HCT116 (cell line): ENCODE measurements at places on chromosomes 16 and 17. TPM values are rescaled to one million over a fixed set of nuclear protein-coding genes. Genes with fewer than 3 reads are reported as not detected.

DNA sequence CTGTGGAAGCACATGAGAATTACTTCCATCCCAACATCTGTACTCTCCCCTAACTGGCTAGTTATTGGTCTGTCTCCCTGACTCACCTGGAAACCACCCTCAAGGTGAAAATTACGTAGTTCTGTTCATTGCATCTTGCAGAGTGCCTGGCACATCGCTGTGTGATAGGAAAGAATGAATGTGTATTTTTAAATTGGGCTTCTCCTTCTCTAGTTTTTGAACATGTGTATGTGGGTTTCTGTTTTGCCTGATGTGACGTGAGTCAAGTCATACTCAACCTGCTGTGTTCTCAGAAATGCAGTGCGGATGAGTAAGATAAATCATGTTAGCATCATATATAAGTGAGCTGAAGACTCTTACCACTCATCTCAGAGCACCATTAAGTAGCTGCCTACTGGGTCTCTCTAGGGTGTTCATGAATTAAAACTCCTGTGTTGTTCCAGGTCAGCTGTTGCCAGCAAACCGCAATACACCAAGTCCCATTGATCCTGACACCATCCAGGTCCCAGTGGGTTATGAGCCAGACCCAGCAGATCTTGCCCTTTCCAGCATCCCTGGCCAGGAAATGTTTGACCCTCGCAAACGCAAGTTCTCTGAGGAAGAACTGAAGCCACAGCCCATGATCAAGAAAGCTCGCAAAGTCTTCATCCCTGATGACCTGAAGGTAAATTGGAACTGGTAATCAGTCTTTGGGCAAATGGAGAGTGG lies 50.2 kb downstream of the HLF start:
- DNase-seq, result no peak

GRCh38 chr16:85927959-85928358 lies 29.0 kb downstream of the IRF8 start:
- DNase-seq, result no peak

DNA sequence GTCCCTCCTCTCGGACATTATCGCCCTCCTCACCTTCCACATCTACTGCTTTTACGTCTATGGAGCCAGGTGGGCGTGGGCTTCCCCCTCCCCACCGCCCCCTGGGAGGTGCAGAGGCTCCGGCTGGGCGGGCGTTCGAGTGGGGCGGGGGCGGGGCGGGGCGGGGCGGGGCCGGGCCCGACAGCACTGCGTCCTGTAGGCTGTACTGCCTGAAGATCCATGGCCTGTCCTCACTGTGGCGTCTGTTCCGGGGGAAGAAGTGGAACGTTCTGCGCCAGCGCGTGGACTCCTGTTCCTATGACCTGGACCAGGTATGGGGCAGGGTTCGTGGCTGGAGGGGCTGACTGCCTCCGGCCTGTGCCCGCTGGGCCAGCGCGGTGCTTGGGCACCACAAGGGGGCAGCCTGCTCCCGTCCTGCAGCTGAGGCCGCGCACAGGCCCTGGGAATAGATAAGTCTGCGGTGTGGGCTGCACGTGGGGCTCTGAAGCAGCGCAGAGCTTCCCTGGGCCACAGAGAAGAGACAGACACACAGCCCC lies 9.2 kb downstream of the PIGQ start:
- no peak for DNase-seq

- DNase-seq, result no peak
Observed at GRCh38 chr17:33225509-33225908, 67.6 kb downstream of the ASIC2 start.

DNA sequence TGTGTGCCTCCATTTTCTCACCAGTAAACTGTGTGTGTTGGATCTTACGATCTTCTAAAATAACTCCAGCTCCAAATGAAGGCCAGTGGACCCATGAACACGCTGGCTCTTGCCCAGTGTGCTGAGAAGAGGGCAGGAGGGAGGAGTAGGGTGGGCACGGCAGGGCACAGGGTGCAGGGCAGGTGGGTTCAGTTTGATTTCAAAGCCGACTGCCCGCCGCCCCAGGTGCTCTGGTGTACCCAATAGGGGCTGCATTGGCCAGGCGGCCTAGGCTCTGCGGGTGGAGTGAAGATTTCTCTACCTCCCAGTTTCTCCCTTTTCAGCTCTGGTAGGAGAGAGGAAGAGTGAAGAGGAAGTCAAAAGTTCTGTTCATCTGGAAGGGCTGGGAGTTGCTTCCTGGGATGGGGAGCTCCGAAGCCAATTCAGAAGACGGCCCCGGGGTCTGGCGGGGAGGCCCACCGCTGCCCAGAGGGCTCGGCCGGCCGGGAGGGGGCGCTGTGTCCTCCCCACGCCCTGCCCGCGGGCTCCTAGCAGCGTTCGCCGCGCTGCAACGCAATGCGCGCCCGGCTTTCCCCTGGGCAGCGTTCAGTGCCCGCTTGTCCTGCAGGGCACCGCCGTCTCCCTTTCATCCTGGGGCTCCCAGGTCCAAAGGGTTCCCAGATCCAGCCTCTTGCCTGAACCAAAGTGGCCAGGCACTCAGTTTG lies 1.1 kb upstream of the CRHR1 start:
- no peak for DNase-seq

DNA sequence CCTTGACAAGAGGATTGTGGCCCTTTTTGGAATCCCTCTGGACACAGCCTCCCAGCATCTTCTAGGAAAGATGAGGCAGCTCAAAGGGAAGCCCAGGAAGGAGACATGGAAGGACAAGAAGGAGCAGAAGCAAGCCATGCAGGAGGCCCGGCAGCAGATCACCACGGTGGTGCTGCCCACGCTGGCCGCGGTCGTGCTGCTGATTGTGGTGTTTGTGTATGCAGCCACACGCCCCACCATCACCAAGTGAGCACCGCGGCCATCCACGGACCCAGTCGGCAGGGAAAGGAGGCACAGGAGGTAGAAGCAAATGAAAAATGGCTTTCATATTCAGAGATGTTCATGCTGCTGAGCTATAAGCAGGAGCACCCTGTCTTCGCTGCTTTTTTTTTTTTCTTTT lies 10.9 kb upstream of the MEIOC start:
- no peak for DNase-seq

GRCh38 chr17:64787921-64788271 lies 125.8 kb upstream of the SMURF2 start:
- no peak for DNase-seq

DNA sequence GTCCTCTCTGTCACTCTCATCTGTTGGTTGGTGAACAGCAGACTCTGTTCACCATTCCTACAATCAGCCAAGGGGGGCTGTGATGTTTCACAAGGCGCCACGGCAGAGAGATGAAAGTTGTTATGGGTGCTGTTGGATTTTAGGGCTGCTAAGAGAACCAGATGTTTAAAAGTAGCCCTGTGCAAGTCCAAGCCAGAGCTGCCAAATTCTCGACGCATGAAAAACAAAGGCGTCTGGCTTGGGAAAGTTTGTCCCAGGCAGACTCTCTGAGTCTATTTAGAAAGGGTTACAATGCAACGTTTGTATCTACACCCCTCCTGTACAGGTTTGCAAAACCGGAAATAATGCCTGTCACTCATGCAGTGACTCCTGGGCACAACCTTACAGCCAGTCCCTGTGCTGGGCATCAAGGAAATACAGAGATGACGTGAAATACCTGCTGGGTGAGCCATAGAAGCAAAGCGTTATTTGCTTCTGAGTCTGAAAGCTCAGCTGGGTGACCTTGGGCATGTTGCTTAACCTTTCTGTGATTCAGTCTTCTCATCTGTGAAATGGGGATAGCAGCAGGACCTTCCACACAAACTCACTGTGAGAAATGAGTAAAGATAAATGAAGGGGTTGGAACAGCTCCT lies 74.8 kb downstream of the XYLT1 start:
- DNase-seq, result no peak

DNA sequence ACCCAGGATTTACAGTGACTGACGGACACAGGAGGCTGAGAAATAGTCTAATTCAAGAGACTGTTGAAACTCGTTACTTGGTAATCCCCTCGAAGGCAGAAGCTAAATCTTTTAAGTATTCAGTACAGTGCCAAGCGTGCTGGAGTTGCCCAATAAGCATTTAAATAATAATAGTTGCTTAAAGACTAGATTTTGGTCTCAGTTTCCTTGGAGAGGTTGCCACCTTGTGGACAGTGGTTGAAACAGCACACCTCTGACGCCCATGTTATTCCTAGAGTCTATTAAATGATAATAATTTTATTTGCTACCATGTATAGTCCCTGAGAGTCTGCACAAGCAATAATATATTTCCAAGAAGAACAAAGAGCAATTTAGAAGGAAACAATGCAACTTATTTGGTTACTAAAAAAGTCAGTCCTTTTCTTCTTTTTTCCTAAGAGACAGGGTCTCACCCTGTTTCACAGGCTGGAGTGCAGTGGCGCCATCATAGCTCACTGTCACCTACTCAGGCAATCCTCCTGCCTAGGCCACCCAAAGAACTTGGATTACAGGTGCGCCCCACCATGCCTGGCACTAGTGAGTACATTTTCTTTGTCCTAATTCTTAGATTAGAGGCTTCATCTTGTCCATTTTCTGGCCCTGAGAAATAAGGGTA lies 138.0 kb upstream of the NUDT7 start:
- DNase-seq, result peak; percentile 46

- no peak for DNase-seq
Observed at GRCh38 chr16:85670840-85671239, 17.9 kb downstream of the GINS2 start.

DNA sequence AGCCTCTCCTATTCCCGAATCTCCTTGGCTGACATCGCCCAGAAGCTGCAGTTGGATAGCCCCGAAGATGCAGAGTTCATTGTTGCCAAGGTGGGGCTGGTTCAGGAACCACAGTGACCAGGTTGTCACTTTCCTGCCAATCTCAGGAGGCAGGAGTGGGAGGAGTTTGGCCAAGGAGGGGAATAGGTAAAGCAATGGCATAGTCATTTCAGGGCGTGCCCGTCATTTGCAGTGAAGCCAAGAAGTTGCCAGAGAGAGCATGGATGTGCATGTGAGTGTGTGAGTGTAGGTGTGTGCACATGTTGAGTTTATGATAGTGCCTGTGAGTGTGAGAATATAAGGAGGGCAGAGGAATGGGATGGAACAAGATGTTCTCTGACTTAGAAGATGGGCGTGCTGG lies 14.8 kb downstream of the PSMD3 start:
- DNase-seq, result no peak

TAF15 gene
- 346 TPM for total RNA-seq

SALL1 gene
- total RNA-seq, result not detected

TMEM114 gene
- not detected for total RNA-seq
